ENCODE measurements at places on chromosomes 3 and 15.

DNA sequence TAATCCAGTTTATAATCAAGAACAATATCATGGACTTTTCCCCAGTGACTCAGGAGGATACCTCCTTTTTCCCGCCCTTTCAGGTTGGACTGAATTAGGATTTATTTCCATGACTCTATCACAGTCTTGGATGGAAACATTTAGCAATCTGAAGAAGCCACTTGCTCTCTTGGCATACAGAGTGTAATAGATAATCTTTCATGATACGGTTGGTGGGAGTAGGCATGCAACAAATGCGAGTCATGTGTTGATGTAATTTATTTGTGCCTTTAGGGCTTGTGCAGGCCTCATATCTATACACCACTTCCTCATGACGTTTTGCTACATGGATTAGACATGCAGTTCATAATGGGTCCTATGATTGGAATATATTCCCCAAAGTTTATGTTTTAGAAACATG, 54.2 kb upstream of the MCTP2 start:
- DNase-seq: no peak

GRCh38 chr3:171875923-171876412, 32.8 kb downstream of the TMEM212 start:
- no peak for DNase-seq

GRCh38 chr15:33068511-33068990, 126.0 kb downstream of the FMN1 start:
- DNase-seq: no peak

- DNase-seq: no peak
Observed at GRCh38 chr3:25697553-25697952, 32.8 kb upstream of the TOP2B start.

- no peak for DNase-seq
Observed at GRCh38 chr3:127714866-127715265, 42.1 kb downstream of the ABTB1 start.

GRCh38 chr15:75148280-75148679, 53.4 kb upstream of the C15orf39 start:
- DNase-seq: no peak

DNA sequence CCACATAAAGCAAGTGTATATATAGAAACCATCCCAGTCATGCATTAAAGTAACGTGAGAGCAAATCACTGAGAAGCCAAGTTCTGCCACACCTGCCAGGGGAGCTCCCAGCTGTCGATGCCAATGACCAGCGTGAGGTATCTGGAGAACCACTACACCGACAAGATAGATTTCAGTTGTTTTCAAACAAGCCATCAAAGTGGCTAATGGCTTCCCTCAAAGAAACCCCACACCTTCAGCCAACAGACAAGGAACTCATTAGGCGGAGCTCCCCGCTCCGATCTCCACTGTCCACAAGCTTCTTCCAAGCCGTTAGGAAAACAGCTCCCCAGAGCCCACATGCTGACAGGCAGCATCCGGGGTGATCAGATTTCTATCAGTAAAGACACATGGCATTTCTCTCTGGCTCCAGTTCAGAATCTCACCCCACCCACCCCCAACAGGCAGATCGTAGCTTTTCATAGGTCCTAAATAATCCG, 54.2 kb upstream of the SPATA12 start:
- no peak for DNase-seq

DNA sequence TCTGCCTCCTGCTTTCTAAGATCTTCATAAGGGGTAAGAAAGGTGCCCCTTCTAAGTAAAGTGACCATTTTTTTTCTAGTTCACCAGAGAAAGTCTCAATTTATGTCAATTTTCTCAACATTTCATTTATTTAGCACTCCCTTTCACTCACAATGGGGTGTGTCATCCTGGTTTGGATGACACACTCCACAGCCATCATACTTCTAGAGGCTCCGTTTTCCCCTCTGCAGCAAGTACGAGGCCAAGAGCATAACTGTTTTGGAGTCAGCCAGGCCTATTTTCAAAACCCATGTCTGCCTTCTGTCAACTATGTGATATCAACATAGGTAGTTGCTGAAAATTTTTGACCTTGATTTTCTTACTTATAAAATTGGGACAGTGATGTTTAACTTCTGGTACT, 703.2 kb downstream of the NLGN1 start:
- no peak for DNase-seq

DNA sequence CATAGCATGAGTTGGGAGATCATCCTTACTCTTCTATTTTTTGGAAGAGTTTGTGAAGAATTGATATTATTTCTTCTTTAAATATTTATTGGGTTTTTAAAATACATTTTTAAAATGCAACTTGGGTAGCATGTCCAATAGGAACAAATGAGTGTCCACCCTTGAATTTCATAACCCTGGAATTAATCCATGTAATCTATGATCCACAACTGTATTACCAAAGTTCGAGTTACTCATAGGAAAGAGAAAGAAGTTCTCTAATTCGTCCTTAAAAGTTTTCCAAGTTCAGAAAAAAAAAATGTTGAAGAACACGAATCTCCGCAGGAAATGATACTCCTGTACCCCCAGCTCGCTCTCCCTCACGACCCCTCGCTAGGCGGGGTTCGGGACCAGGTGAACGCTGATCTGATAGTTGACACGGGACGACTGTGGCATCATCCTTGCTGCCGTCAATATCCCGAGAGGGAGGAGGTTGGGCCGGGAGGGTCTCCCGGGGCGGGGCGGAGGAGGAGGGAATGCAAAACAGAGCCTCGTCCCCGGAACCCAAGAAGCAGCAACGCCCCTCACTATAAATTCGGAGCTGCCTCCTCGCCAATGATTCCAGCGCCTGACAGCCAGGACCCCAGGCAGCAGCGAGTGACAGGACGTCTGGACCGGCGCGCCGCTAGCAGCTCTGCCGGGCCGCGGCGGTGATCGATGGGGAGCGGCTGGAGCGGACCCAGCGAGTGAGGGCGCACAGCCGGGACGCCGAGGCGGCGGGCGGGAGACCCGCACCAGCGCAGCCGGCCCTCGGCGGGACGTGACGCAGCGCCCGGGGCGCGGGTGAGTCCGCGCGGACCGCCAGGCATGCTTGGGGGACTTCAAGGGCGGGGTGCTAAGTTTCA, at the start of gene AGTR1:
AGTR1 (plus strand) TSS at position 598 of the 884 bp plus-strand sequence. CDS start 43,133 bp downstream, outside the sequence.
- no peak for DNase-seq

GRCh38 chr3:58231666-58232065, 5.9 kb upstream of the ABHD6 start:
- no peak for DNase-seq

- DNase-seq: no peak
Observed at GRCh38 chr3:99915906-99916432, 98.3 kb downstream of the CMSS1 start.

DNA sequence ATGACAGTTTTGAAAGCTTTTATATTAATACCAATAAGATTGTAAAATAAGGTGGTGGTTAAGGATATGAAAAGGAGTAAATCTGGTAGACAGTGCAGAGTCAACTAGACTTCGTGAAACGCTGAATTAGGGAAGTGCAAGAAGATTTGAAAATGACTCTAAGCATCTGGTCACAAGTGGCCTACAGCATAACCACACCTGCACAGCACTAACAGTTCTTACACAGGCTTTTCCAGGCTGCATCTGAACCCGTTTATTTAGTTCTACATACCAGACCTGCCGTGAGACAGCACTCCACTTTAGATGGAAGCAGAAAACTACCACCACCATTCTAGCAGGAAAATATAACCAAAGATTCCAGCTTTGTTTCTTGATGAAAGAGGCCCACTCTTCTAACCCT, 1.9 kb downstream of the DMXL2 start:
- peak; percentile 72 for DNase-seq

- DNase-seq: no peak
Observed at GRCh38 chr15:90126022-90126421, 23.8 kb upstream of the IDH2 start.

DNA sequence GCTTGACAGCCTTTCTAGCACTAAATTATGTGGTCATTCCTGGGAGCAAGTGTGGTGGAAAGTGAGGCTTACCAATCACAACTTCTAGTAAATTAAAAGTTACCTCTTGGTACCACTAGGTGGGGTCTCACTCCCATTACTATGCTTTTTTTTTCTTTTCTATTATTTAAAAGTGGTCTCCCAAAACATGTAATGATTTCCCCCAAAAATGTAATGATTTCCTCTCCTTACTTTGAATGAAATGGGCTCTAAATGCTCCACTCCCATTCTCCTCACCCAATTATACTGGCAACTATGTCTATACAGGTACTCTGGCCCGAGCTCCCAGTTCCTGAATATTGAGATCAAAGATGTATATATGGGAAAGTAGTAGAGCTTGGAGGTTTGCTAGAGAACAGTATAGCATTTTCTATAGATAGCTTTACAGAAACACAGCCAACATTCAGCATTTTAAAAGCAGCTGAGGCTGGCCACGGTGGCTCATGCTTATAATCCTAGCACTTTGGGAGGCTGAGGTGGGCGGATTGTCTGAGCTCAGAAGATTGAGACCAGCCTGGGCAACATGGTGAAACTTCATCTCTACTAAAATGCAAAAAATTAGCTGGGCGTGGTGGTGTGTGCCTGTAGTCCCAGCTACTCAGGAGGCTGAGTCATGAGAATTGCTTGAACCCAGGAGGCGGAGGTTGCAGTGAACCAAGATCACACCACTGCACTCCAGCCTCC, 70.9 kb downstream of the DCUN1D1 start:
- DNase-seq: no peak

DNA sequence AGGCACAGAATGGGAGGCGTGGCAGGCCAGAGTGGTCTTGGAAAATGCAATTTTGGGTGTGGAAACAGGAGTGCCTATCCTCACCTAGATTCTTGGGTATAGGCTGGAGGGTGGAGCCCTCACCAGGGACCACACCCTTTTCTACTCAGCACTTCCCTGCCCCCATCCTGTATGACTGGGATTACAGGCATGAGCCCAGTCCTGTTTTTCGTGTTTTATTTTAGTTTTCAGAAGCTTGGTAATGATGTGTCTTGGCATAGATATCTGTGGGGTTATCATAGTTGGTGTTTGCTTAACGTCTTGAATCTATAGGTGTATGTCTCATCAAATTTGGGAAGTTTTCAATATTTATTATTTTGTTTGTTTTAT, 248.7 kb upstream of the CBLB start:
- DNase-seq: no peak

DNA sequence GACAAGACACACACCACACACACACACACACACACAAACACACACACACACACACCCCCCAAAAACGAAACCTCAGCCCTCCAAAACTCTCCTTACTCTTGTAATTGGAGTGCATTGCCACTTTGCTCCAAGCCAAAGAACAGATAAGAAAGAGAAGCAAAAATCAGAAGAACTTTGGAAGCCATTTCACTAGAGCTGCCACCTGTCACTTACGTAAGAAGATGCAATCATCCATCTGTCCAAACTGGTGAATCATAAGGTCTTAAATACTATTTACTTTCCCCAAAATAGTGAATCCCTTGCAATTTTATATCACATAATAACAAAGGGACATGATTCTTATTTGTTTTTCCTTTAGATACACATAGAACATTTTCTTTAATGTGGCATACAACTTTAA, 285.4 kb downstream of the ZBTB20 start:
- no peak for DNase-seq

- no peak for DNase-seq
Observed at GRCh38 chr3:59180006-59180405, 130.2 kb upstream of the CFAP20DC start.

DNA sequence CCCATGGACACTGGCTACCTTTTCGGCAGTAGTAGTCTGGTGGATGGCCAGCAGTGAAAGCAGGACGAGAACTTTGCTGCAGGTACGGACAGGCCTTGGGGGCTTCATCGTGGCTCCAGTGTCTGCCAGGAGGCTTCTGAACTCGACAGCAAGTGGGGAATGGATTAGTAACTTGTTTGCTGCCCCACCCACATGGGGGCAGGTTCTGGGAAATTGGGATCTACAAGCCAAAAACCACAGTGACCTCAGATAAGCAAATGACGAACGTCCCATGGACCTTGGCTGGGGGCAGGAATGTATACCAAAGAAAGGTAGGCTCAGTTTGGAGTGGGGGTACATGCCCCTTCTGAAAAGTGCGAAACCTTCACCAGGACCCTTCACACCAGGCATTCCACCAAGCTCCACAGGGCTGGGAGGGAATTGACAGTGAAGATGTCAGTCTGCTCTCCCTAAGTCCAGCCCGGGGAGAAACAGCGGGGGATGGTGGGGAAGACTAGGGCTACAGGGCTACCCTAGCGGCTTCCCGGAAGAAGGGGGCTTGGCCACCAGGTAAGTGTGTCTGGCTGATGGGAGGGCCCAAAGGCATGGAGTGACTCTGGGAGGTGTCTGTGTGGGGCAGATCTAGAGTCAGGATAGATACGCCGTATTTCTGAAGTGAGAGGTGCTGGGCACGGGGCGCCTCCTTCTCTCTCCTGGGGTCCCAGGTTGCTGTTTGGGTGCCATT, at the start of gene ITIH4:
ITIH4 (minus strand) TSS at position 138 of the 724 bp plus-strand sequence; CDS start at position 108, 30 bp downstream.
- no peak for DNase-seq

DNA sequence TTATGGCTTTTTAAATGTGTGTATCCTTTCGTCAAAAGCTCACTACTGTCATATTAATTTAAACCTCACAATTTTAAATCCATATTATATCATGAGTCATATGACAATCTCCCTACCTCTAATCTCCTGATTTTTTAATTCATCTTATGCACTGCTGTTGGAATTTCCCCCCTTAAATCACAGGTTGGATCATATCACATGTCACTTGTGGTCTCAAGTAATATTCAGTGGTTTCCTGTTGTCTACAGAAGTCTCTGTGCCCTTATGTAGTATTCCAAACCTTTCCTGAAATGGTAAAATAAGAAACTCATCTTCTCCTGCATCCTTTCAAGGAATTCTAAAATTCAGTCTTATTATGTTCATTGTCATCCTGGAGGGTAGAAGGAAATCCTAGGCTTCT, 116.0 kb upstream of the CBLB start:
- no peak for DNase-seq

- no peak for DNase-seq
Observed at GRCh38 chr3:126154391-126155279, 25.8 kb downstream of the ALDH1L1 start.

- no peak for DNase-seq
Observed at GRCh38 chr3:55191911-55192775, 264.3 kb upstream of the LRTM1 start.

GRCh38 chr3:63914312-63914711, 2.1 kb upstream of the SCAANT1 start:
- DNase-seq: no peak

GRCh38 chr3:48930590-48930989, 11.9 kb downstream of the ARIH2 start:
- DNase-seq: no peak

DNA sequence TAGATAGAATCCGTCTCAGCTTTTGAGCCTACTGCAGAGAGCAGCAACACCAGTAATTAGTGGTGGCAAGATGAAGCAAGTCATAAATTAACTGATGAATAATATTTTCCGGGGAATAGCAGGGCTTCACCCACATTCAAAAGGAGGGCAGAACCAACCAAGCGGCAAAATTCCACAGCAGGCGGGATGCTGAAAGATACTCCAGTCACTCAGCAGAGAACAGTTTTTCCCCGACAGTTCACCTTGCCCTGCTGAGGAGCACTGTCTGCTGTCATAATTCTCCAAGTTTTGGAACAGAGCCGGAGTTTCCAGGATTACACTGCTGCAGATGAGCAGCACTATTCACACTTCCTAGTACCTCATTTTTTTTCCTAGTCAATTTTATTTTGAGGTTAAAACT, 274.7 kb downstream of the CD47 start:
- no peak for DNase-seq

GRCh38 chr3:14672588-14672987, 2.4 kb upstream of the C3orf20 start:
- DNase-seq: no peak

Measured in GM12865 (cell line).